ENCODE measurements at places on chromosomes 7 and 10.

DNA sequence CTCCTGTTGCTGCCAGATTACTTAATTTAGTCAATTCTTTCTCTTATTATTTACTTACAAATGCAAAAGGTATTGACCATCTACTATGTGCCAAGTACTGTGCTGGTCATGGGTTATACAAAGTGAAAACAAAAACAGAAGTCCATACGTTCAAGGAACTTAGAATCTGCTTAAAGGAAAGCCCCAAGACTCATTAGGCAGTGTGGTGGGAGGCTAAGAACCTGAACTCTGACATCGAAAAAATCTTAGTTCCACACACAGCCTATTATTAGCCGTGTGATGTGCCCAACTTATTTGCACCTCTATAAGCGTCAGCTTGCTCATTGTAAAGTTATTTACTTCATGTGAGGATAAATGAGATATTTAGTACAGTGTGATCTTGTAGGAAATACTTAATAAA lies 227.4 kb upstream of the SORCS1 start:
- DNase-seq: no peak

- DNase-seq: no peak
These were observed 25.1 kb downstream of the PRKAG2 start for GRCh38 chr7:151851782-151852181.

GRCh38 chr7:143367972-143368371 lies 5.5 kb upstream of the FAM131B start:
- no peak for DNase-seq

- no peak for DNase-seq
These were observed 132.2 kb downstream of the PRKG1 start for GRCh38 chr10:51206500-51206899.

GRCh38 chr7:32070406-32071360 lies at the start of gene PDE1C:
PDE1C (minus strand) TSS chr7:32070407.
- DNase-seq: no peak

DNA sequence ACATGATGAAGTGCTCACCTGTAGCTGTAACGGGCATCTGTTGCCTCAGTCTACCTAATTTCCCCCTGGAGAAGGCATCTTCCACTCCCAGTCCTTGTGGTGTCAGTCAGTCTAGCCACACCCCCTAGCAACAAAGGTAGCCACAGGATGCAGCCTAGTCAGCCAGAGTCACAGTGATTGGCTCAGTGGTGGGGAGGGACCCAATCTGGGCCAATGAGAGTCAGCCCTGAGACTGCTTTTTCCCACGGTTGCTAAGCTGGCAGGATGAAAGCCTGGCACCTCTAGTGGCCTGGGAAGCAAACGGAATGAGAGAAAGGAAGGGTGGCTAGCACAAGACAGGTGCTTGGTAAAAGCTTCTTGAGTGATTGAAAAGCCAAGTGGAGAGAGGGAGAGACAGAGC lies 118.6 kb downstream of the SH3PXD2A start:
- DNase-seq: no peak

GRCh38 chr7:93364806-93365205 lies 132.6 kb downstream of the VPS50 start:
- DNase-seq: no peak

GRCh38 chr7:28565980-28566379 lies 153.7 kb downstream of the CREB5 start:
- DNase-seq: no peak

DNA sequence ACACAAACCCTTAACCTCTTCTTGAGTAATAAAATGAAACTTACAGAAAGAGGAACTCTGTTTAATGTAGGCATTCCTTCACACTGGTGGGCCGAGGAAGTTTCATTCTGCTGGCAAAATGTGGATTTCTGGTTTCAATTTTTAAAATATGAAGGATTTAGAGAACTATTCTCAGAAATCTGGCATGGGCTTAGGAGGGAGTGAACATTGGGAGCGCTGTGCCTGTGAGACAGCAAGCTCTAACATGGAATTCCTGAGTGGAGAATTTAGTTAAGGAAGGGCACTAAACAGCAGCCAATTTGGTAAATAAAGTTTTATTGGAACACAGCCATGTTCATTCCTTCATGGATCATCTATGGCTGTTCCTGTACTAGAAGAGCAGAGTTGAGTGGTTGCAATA lies 751.8 kb upstream of the IGFBP3 start:
- DNase-seq: no peak

DNA sequence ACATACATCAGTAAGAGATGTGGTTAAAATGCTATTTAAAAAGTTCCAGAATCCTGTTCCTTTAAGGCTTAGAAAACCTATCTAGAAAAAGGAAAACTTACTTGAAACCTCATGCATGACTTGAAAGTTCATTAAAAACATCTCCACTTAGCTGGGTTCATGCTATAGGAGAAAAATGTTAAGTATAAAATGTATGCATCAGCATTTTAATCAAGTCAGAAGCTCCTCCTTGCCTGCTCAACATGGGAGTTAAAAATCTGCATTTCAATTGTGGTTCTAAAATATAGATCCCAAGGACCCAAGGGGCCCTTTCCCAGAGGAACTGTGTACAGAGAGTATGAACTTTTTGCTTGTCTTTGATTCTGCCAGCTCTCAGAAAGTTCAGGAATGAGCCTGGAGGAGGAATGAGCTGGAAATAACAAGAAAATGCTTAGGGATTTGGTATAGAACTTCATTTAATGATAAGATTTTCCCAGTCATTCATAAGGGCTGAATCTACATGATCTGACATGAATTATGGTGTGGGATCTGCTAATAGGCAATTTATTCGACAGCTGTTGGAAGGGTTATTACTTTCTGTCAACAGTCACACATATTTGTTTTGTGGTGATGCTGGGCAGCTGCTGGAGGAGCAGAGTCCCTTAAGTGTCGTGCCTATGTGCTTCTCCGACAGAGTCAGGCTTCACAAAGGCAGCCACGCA lies 85.6 kb upstream of the MTPN start:
- no peak for DNase-seq

DNA sequence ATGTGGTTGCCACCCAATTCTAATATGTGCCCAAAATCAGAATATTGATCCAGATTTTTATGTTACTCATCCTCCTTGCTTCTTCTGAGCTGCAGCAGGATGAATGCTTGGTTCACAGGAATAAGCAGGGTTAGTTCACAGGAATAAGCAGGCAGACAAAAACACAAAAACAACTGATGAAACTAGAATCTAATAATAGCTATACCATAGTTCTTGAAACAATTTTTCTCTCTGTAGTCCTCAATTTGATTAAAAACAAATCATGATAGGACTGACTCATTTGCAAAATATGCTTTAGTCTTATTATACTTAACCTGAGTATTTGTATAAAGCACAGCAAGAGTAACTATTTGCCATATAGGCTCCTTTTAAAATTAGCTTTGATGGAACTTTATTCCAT lies 24.4 kb upstream of the ARHGAP12 start:
- no peak for DNase-seq

GRCh38 chr7:39043531-39043930 lies 65.8 kb downstream of the POU6F2 start:
- no peak for DNase-seq

- no peak for DNase-seq
These were observed 104.1 kb upstream of the RHEB start for GRCh38 chr7:151623766-151624165.

- no peak for DNase-seq
These were observed 97.6 kb upstream of the NFE2L3 start for GRCh38 chr7:26054386-26054785.

GRCh38 chr7:151875942-151876898 lies 695 bp downstream of the PRKAG2 start:
- peak; percentile 36 for DNase-seq

- DNase-seq: no peak
These were observed 161.7 kb downstream of the ADARB2 start for GRCh38 chr10:1575481-1576244.

GRCh38 chr10:51615764-51616298 lies 83.6 kb downstream of the CSTF2T start:
- DNase-seq: no peak

DNA sequence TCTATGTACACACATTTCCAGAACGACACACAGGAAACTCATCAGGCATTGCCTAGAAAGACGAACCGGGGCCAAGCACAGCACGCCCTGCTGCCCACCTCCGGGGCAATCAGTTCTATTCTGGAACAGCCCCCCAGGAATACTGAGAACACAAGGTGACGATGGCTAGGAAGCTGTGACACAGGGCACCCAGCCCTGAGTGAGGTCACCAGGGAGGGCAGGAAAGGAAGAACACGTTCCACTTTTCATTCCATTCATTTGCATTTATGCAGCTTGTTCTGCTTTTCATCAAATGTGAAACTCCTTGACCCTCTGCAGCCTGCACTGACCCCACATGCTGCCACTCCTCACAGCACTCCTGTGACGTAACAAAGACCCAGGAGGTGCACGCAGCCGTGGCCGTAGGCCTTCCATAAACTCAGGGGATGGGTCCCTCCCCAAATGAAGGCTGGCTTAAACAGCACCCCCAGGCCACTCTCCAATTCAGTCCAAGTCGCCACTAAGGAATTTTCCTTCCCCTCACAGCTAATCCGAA lies 28.9 kb downstream of the MAD1L1 start:
- no peak for DNase-seq

GRCh38 chr10:70964245-70964644 lies 75.9 kb upstream of the PCBD1 start:
- no peak for DNase-seq

DNA sequence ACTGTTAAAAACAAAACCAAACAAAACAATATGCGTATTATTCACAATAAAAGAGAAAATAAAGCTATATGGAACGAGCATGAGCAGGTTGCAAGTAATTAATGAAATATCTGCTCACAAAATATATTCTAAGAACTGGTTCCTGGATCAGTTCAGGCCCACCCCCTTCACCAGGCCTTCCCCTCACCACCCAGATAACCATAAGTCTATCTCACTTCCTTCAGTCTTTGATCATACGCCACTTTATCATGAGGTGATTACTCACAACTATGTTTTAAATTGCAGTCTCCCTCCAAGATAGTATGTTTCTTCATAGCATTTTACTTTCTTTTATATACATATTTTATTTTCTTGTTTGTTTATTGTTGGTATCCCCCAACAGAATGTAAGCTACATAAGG lies 263.1 kb upstream of the HGF start:
- no peak for DNase-seq

- no peak for DNase-seq
These were observed 44.5 kb upstream of the ACBD5 start for GRCh38 chr10:27285093-27285492.

GRCh38 chr7:2097492-2097891 lies 135.3 kb downstream of the MAD1L1 start:
- no peak for DNase-seq

GRCh38 chr7:14690075-14690474 lies 212.5 kb downstream of the DGKB start:
- DNase-seq: no peak

- no peak for DNase-seq
These were observed 85.5 kb downstream of the ETV1 start for GRCh38 chr7:13904007-13904406.

GRCh38 chr7:90461219-90461618 lies 8.2 kb upstream of the PTTG1IP2 start:
- no peak for DNase-seq

GRCh38 chr7:48760528-48761265 lies 163.7 kb upstream of the CDC14C start:
- DNase-seq: no peak

GRCh38 chr7:157558516-157558874 lies 221.7 kb downstream of the DNAJB6 start:
- no peak for DNase-seq

DNA sequence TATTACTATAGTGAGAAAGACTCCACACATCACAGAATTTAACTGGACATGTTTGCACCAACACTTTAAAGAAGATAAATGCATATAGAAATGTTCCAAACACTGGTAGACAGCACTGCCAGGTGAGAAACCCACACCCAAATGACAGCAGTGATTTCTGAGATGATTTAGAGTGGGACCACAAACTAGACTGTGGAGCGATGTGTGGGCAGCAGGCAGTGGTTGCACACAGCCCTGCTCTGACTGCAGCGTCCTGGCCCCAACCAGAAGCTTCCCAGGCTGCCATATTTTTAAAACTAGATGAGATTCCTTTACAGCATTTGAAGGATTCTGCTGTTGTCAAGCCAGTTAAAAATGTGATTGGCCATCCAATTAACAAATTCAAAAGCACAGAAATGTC lies 47.7 kb upstream of the COMMD3 start:
- no peak for DNase-seq

DNA sequence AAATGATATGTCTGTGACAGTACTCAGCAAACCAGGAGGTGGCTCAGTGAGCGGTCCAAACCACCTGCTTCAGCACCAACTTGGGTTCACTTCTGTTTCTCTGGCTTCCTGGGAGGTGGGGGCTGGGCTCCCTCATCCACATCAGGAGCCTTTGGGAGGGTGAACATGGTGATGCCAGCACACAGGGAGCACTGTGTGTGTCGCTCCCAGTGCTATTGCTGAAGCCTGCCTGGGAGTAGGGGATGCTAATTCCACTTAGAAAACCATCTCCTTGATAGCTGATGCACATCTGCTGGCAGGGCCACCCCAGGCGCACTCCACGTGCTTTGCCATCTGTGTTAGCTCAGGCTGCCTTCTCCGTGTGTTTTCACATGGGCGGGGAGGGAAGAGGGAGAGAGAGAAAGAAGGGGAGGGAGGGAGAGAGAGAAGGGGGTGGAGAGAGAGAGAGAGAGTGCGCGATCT lies 58.0 kb downstream of the RAMP3 start:
- no peak for DNase-seq

GRCh38 chr10:104922810-104923209 lies 281.7 kb downstream of the SORCS3 start:
- DNase-seq: no peak

- no peak for DNase-seq
These were observed 101.6 kb downstream of the SKIDA1 start for GRCh38 chr10:21423850-21424249.

GRCh38 chr10:118838364-118838763 lies 83.6 kb upstream of the CACUL1 start:
- DNase-seq: no peak

DNA sequence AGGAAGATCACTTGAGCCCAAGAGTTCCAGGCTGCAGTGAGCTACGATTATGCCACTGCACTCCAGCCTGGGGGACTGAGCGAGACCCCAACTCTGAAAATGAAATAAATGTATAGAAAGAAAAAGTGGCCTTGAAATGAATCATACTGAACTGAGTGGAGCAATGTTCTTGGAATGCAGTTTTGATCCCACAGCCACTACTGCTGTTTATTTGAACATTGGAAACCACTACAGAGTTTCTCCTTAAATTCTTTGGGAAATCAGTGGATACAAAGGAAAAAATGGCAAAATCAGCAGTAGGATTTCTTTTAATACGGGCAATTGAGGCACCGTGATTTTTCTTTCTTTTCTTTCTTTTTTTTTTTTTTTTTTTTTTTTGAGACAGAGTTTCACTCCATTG lies 637.4 kb downstream of the GALNT17 start:
- DNase-seq: no peak

Measured in stimulated activated CD8-positive, alpha-beta memory T cell treated with anti-CD3 and anti-CD28 coated beads, Interleukin-15, amount 100 ng/mL, for 24 hours (primary cell).